Inflammatory macrophage treated with lipopolysaccharide for 1 hour (primary cell): ENCODE measurements at places on chromosomes 4 and X.

- DNase-seq: peak; percentile 62
Measured at GRCh38 chr4:10186228-10187214, 69.9 kb upstream of the WDR1 start.

DNA sequence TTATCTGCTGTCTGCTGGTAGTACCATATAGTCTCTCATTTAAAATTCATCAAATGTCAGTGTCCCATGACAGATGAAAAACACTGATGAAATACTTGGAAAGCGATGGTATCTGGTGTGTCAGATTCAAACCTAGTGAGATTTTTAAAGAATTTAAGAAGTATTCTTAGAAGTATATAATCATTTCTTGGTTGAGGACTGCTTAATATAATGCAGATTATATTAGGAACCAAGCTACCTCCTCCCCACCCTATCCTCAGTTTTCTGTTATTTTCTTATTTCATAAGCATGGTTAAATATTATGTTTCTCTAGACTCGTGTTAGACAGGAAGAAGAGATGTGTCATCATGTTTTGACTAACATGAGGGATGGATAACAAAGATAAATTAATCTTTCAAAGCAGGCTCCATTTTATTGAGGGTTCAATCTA lies 118.5 kb downstream of the GLUD2 start:
- no peak for DNase-seq

- no peak for DNase-seq
Measured at GRCh38 chr4:114132199-114132598, 152.8 kb upstream of the ARSJ start.

GRCh38 chr4:183986971-183987946 lies 82.2 kb downstream of the STOX2 start:
- no peak for DNase-seq

DNA sequence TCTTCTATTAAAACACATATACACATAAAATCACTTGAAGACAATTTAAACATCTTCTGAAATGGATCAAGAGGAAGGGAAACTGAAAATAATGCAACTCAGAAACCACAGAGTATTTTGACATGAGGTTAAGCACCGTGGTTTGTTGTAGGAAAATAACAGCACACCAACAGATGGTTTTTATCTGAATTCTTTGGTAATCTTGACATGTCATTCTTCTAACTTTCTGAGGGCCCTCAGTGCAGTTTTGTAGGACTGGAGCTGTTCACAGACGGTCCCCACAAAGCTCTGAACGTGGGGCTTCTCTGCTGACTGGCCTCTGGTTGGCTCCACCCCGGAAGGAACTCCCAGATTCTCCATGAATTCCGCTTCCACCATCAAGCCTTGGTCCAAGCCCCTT lies 16.0 kb upstream of the TLR8 start:
- DNase-seq: peak; percentile 56

DNA sequence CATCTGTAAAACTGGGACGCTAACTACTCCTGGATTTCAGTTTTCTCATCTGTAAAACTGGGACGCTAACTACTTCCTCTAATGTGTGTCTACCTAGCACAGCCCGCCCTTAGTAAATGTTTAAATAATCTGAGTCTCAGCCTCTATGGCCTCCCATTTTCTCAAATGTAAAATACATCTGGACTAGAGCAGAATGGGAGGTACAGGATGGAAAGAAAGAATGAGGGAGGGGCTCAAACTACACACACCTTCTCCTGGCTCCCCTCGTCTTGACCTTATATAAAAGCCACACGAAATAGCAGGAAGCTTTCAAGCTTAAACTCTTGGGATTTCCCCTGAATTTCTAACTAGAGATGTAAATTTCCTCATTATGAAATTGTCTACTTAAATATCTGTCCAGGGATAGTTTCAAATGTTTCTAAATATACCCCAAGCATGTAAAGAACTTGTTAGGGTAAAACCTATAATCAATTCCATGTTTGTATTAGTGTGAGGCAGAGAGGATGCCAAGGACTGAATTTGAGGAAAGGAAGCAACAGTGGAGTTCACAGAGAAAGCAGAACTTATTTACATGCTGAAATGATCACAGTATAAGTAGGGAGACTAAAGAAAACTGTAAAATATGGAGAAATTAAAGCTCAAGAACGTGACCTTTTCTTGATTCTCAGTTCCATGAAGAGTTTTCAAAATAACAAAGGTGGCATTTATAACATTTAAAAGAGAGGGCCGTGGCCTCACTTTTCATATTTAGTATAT lies 220.0 kb downstream of the NWD2 start:
- peak; percentile 44 for DNase-seq

- DNase-seq: peak; percentile 85
Measured at GRCh38 chr4:73213916-73214653, 44.5 kb downstream of the ANKRD17 start.

DNA sequence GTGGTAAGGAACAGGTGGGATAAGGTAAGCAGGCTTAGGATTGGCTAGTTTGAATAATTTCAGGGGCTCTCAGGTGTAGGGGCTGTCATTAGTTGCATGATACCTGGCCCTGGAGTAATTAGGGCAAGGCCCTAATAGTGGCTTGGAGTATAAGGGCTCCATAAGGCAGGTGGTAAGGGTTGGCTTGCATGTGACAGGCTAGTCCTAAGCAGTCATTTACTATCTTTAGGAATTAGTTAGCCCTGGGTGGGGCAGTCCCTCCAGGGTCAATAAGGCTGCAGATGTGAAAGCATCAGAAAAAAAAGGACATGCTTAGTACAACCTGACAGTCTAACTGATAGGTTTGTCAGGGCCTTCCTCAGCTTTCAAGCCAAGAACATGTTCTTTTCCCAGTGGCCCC lies 7.8 kb upstream of the TMPRSS11D start:
- DNase-seq: no peak

DNA sequence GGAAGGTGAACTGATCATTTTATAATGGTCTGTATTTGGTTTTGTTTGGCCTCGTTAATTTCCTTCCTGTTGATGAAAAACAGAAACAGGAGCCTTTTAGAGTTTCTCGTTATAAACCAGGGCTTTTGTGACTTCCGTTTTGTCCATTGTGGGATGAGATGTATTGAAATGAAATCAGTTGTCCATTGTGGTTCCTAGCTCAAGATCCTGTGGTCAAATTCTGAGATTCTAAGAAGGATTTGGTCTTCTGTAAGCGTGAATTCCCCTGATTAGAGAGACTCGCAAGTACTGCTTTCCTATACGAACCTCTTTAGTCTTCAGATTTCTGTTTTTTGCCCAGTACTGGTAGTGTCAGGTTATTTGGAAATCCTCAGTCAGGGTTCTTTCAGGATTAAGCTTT lies 101.7 kb downstream of the RAPGEF2 start:
- DNase-seq: no peak

DNA sequence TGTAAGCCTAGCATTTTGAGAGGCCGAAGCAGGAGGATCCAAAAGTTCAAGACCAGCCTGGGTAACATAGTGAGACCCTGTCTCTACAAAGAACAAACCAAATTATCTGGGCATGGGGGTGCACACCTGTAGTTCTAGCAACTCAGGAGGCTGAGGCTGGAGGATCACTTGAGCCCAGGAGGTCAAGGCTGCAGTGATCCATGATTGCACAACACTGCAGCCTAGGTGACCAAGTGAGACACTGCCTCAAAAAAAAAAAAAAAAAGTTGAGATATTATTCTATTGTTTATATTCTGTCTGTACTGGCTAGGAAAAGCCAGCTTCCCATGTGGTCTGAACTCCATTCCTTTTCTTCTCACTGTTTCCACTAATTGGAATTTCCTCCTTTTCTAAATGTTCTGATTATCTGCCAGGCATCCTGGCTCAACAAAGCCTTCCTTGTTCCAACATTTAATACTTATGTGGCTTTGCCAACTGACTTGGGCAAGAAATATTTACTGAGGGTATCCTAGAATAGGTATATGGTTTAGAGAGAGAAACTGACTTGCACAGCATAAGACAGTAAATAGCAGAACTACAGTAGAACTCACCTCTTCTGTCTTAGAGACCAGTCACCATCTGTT lies 175.2 kb upstream of the ADAMTS3 start:
- DNase-seq: no peak

- no peak for DNase-seq
Measured at GRCh38 chrX:2445662-2446623, 54.8 kb downstream of the DHRSX start.

GRCh38 chr4:149121023-149121404 lies 678.8 kb upstream of the NR3C2 start:
- no peak for DNase-seq

- DNase-seq: peak; percentile 40
Measured at GRCh38 chr4:6333301-6334202, 63.9 kb downstream of the WFS1 start.

GRCh38 chrX:78527263-78527662 lies 131.9 kb downstream of the RTL3 start:
- DNase-seq: no peak

- no peak for DNase-seq
Measured at GRCh38 chr4:144572660-144573059, 73.3 kb upstream of the HHIP start.

DNA sequence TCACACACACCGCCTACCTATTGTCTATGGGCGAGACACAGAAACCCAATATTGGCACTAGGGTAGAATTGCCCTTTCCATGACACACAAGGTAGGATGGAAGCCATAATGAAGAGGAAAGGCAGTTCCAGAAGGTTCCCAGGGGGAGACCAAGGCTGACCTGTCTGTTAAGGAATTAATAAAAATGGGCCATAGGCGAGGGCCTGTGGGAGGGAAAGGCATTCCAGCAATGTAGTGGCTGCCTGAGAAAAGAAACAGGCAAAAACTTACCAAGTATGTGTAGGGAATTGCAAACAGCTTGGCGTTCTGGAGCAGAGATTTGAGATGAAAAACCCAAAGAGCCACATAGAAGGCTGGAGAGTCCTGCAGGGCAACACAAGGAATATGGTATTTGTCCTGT lies 19.1 kb downstream of the MAGED2 start:
- DNase-seq: no peak

DNA sequence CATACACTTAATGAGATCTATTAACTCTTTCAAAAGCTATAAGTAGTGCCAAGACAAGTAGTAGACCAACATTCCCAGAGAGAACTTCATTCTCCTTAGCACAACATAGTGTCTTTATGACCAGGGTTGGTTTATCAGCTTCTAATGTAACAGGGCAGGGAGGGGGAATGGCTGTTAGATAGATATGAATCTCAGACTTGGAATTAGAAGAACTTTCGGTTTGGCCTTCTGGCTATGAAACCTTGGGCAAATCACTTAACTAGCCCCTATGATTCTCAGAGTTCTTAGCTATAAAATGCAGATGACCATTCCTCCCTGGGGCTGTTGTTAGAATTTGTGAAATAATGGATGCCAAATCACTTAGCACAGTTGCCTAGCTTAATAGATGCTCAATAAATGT lies 132.2 kb downstream of the SLC10A7 start:
- no peak for DNase-seq

DNA sequence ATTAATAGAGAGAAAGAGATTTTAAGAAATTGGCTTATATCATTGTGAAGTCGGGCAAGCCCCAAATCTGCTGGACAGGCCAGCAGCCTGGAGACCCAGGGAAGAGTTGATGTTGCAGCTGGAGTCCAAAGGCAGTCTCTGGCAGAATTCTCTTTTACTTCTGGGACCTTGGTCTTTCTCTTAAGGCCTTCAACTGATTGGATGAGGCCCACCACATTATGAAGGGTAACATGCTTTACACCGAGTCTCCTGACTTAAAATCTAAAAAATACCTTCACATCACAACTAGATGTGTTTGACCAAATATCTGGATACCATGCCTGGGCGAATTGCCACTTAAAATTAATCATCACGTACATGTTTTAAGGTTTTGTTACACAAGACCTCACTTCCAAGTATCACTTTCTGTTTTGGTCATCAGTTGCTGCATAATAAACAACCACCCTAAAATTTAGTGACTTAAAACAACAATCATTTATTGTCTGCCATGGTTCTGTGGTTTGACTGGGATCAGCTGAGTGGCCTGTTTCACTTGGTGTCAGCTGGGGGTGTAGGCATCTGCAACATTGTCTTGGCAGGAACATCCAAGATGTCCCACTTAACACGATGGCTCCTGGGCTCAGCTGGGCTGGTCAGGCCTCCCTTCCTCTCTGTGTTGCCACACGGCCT lies 3.4 kb downstream of the CD38 start:
- DNase-seq: peak; percentile 72

GRCh38 chr4:185196437-185196836 lies 7.4 kb downstream of the CFAP97 start:
- DNase-seq: no peak

- peak; percentile 65 for DNase-seq
Measured at GRCh38 chr4:158255727-158256324, 45.5 kb downstream of the TMEM144 start.

DNA sequence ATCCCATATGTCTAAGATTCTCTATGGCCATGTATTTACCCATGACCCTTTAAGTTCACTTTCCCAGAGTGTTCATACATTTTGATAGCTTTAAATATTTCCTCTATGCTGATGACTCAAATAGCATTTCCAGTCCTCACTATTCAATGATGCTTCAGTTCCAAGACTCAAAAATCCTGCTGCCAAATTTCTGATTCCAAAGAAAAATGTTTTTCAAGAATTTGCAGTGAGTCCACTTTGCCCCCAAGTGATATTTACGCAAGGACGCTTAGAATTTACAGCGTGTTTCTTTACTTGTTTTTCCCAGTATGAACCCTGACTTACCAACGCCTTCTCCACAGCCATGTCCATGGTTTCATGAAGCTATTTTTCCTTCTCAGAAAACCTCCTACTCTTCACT lies 127.9 kb upstream of the PCDH18 start:
- DNase-seq: no peak

- no peak for DNase-seq
Measured at GRCh38 chrX:92231391-92231790, 452.2 kb downstream of the PCDH11X start.
